ENCODE measurements at places on chromosomes 3 and 15. TPM values are rescaled to one million over a fixed set of nuclear protein-coding genes. Genes with fewer than 3 reads are reported as not detected.

- DNase-seq = no peak
- H3K4me3 ChIP-seq = no peak overlapping the region
- H3K27me3 ChIP-seq = no peaks in the 10 kb centered on the region
- H3K36me3 ChIP-seq = no peaks in the 10 kb centered on the region
- H3K27ac ChIP-seq = no peak overlapping the region
Measured at GRCh38 chr3:146912241-146913015, 307.3 kb upstream of the PLSCR5 start.

DNA sequence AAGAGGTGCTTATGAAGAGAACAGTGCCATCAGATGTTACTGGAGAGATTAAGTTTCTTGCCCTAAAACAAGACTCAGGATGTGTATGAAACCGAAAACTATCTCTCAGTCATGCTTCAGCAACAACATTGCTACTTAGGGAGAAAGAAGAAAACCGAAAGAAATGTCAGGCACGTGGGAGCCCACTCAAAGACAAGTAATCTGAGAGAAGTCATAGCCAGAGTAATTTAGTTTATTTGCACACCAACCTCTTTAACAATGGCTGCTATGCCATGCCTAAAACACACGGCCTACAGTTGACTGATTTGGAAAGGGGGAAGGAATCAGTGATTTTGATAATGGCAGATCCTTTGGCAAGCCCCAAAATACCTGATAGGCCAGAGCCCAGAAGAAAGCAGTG lies 162.9 kb downstream of the TIGIT start:
- H3K36me3 ChIP-seq = no peaks in the 10 kb centered on the region
- no peak for DNase-seq
- H3K27ac ChIP-seq = no peak overlapping the region
- no peaks in the 10 kb centered on the region for H3K27me3 ChIP-seq

DNA sequence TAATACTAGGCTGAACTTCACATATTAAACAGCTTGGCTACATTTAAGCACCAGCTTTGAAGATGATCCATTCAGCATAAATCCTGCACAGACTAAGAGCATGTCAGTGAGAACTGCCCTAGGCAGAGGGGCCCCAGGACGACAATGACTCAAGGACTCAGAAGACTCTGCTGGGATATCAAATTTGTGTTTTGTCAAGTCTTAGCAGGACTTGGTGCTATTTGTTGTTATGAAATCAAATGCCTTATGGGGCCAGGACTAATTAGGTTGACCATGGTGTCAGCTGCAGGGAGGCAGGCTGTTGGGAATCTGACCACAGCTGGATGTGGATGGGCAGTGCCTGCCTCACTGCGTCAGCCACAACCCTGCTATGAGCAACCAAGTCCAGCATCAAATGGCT lies 91.8 kb downstream of the RYR3 start:
- no peaks in the 10 kb centered on the region for H3K27me3 ChIP-seq
- no peak for DNase-seq
- no peaks in the 10 kb centered on the region for H3K4me1 ChIP-seq
- no peak overlapping the region for H3K4me3 ChIP-seq
- H3K27ac ChIP-seq = no peak overlapping the region

DNA sequence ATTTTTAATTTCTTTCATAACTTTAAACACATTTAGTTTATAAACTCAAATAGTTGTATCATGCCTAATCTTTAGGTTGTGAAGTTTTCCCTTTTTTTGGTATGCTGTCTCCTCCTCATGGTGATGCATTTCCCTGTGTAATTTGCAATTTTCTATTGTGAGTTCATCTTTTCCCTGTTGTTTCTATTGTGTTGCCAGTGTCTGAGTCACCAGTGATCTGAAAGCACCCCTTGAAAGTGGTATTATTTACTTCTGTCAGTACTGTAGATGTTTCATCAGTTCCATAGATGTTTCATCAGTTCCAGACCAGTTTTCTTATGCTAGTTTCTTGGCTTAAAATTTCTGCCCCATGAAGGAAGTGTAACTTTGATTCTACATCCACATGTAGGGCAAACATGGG lies 80.6 kb downstream of the OXSM start:
- DNase-seq = no peak
- H3K36me3 ChIP-seq = no peaks in the 10 kb centered on the region
- no peak overlapping the region for H3K4me3 ChIP-seq
- no peaks in the 10 kb centered on the region for H3K4me1 ChIP-seq
- H3K27ac ChIP-seq = no peak overlapping the region

GRCh38 chr3:55107187-55107586 lies 179.3 kb upstream of the LRTM1 start:
- no peak for DNase-seq
- no peaks in the 10 kb centered on the region for H3K4me1 ChIP-seq
- no peaks in the 10 kb centered on the region for H3K36me3 ChIP-seq
- no peaks in the 10 kb centered on the region for H3K27me3 ChIP-seq
- no peak overlapping the region for H3K4me3 ChIP-seq

GRCh38 chr3:99357131-99357530 lies 281.3 kb upstream of the COL8A1 start:
- H3K4me3 ChIP-seq = no peak overlapping the region
- H3K27me3 ChIP-seq = no peaks in the 10 kb centered on the region
- no peak for DNase-seq
- H3K27ac ChIP-seq = no peak overlapping the region

DNA sequence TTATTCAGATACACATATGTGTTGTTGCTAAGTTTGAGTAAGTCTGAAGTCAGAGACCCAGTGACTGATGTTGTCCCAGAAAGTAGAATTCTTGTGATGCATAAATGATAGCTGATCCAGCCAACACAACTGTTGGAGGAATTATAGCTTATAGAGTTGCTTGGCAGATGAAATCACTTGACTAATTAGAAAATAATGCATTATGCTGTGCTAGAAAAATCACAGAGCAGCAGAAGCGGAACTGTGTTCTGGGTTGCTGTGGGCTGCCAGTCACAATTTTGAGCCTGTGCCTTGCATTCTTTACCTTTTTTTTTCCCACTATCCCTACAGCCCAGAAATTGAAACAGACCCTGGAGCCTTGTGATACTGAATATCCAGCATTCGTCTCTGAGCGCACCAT lies 90.0 kb upstream of the LRTM1 start:
- H3K36me3 ChIP-seq = no peaks in the 10 kb centered on the region
- no peak overlapping the region for H3K4me3 ChIP-seq
- no peak overlapping the region for H3K27ac ChIP-seq

- H3K4me1 ChIP-seq = no peaks in the 10 kb centered on the region
- DNase-seq = no peak
- H3K36me3 ChIP-seq = no peaks in the 10 kb centered on the region
- H3K27ac ChIP-seq = no peak overlapping the region
Measured at GRCh38 chr15:57932348-57932747, 133.2 kb downstream of the ALDH1A2 start.

DNA sequence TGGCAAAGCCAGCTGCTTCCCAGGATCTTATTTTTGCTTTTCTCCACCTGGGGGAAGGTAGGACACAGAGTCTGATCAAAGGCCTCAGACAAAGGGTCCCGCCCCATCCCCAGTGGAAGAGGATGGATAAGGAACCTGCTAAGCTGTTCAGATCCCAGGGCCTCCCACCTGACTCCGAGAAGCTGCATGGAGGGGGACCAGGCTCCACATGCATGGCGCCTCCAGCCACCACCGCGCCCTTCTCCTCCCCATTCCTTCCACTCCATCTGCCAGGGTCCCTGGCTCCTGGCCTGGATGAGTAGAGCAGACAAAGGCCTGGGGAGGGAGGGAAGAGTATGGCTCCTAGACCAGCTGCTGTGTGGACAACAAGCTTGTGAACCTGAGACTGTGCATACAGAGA lies 20.0 kb upstream of the CRABP1 start:
- no peaks in the 10 kb centered on the region for H3K27me3 ChIP-seq
- H3K27ac ChIP-seq = no peak overlapping the region
- DNase-seq = no peak
- H3K4me1 ChIP-seq = peaks cover 22% of the 10 kb centered on the region

DNA sequence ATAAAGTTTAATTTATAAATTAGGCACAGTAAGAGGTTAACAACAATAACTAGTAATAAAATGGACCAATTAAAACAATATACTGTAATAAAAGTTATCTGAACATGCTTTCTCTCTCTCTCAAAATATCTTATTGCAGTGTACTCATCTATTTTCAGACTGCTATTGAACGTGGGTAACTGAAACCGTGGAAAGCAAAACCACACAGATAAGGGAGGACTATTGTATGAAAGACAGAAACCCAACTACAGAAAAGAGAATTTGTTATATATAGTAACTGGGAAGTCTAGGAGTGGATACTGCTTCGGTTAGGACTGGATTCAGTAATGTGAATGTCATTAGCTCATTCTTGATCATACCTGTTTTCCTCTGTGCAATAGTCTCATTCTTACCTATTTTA lies 119.3 kb upstream of the DAZL start:
- no peaks in the 10 kb centered on the region for H3K36me3 ChIP-seq
- no peak overlapping the region for H3K27ac ChIP-seq
- no peaks in the 10 kb centered on the region for H3K27me3 ChIP-seq
- no peaks in the 10 kb centered on the region for H3K4me1 ChIP-seq

GRCh38 chr15:73751899-73752805 lies 999 bp downstream of the INSYN1 start:
- H3K27me3 ChIP-seq = peaks cover 47% of the 10 kb centered on the region
- H3K27ac ChIP-seq = no peak overlapping the region
- peak overlapping the region; percentile 61 for H3K4me3 ChIP-seq
- H3K36me3 ChIP-seq = no peaks in the 10 kb centered on the region

DNA sequence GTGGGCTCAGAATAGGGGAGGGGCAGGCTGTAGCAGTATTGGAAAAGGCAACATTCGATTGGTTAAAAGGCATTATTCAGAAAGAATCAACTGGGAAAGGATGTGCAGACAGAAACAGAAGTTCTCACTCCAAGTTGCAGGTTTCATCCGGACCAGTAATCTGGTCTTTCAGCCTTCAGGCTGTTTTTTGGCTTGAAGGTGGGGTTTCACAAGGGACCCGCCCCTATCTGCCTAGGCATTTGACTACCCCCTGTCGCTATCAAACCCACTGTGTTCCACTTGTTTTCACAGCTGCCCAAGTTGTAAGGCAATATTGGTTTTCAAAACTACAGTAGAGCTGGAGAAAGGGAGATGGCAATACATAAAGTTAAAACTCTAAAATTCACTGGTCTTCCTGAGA lies 96.9 kb downstream of the VPS8 start:
- no peaks in the 10 kb centered on the region for H3K36me3 ChIP-seq
- H3K4me1 ChIP-seq = peaks cover 14% of the 10 kb centered on the region
- no peak overlapping the region for H3K27ac ChIP-seq
- H3K4me3 ChIP-seq = no peak overlapping the region

GRCh38 chr15:70530017-70530499 lies 233.3 kb downstream of the UACA start:
- H3K27ac ChIP-seq = no peak overlapping the region
- H3K4me1 ChIP-seq = peaks cover 19% of the 10 kb centered on the region
- H3K27me3 ChIP-seq = peaks cover 5% of the 10 kb centered on the region
- no peak for DNase-seq

DNA sequence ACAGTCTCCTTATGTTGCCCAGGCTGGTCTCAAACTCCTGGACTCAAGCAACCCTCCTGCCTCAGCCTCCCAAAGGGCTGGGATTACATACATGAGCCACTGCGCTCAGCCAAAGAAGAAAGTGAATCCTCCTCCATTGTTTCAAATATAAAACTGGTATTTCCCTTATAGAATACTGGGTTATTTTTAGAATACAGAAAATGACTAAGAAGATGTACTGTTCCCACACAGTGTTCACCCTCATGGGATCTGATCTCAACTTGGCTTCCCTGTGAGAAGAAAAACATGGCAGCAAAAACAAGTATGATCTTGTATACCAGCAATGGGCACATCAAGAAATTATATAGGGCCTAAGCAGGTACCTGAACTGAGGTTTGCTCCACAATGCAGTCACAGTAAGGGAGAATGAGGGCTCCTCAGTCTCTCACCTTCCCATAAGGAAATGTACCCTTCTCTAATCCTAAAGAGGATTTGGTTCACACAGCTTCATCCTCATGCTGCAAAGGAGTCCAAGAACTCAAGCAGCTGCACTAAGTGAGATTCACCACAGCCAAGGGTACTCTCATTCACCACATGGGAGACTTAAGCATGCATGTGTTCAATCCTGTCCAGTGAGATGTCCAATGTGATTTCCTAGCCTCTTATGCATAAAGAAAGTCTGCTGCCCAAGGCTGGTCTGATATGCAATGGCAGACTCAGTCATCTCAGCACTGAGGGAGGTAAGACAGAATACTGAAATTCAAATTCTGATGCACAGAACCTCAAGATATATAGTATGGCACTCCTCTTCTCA lies 25.8 kb downstream of the USP4 start:
- H3K4me3 ChIP-seq = no peak overlapping the region
- DNase-seq = no peak
- no peak overlapping the region for H3K27ac ChIP-seq
- no peaks in the 10 kb centered on the region for H3K27me3 ChIP-seq
- H3K4me1 ChIP-seq = no peaks in the 10 kb centered on the region
- no peaks in the 10 kb centered on the region for H3K36me3 ChIP-seq

- peaks cover 4% of the 10 kb centered on the region for H3K4me1 ChIP-seq
- H3K4me3 ChIP-seq = no peak within 1 kb of the TSS
- no peak within 1 kb of the TSS for H3K27ac ChIP-seq
- no peaks in the 10 kb centered on the region for H3K36me3 ChIP-seq
Measured at GRCh38 chr3:151384741-151385174, at the start of gene P2RY12. Gene P2RY12 (minus strand): TSS chr3:151384753. CDS start chr3:151338845, 45,908 bp downstream.

DNA sequence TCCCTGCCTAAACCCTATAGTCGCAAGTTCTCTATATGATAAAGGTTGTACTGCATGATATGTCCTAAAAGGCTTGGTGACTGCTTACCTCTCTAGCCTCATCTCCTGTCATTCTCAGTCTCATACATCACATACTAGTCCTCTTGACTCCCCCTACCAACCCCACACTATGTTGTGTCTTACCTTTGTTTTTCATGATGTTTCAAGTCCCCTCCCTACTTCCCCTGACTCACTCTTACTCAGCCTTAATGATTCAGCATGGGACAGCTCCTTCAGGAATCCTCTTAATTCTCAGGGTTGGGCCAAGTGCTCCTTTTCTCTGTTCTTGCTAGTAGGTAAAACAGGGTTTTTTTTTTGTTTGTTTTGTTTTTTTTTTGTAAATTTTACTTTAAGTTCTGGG lies 49.6 kb downstream of the SLMAP start:
- H3K27me3 ChIP-seq = no peaks in the 10 kb centered on the region
- DNase-seq = peak; percentile 28
- H3K36me3 ChIP-seq = no peaks in the 10 kb centered on the region
- no peak overlapping the region for H3K27ac ChIP-seq
- no peak overlapping the region for H3K4me3 ChIP-seq

- H3K4me1 ChIP-seq = no peaks in the 10 kb centered on the region
- no peaks in the 10 kb centered on the region for H3K36me3 ChIP-seq
- H3K4me3 ChIP-seq = no peak overlapping the region
- no peak overlapping the region for H3K27ac ChIP-seq
Measured at GRCh38 chr15:62223020-62223419, 57.9 kb upstream of the C2CD4B start.

GRCh38 chr15:56082263-56082761 lies 88.9 kb upstream of the NEDD4 start:
- H3K27me3 ChIP-seq = no peaks in the 10 kb centered on the region
- no peak for DNase-seq
- H3K4me1 ChIP-seq = no peaks in the 10 kb centered on the region
- no peaks in the 10 kb centered on the region for H3K36me3 ChIP-seq
- H3K27ac ChIP-seq = no peak overlapping the region

FBXO40 gene
- not detected for total RNA-seq

GAP43 gene
- total RNA-seq = 0.60 TPM

CLDN18 gene
- total RNA-seq = 73.0 TPM

CD86 gene
- total RNA-seq = not detected
